ENCODE measurements at places on chromosomes 7 and 10. TPM values are rescaled to one million over a fixed set of nuclear protein-coding genes. Genes with fewer than 3 reads are reported as not detected.

Gene RBP3
- not detected for total RNA-seq

Gene CTTNBP2
- total RNA-seq = not detected

GRCh38 chr10:103145860-103146466 is 47.1 kb downstream of the NT5C2 start:
- peak; percentile 82 for DNase-seq

GRCh38 chr10:126227762-126228134 is 160.5 kb downstream of the ADAM12 start:
- peak; percentile 62 for DNase-seq

GRCh38 chr10:11073410-11073809 is 55.7 kb downstream of the CELF2 start:
- no peak for DNase-seq

- DNase-seq = no peak
These were observed 86.4 kb upstream of the TRIL start for GRCh38 chr7:29044554-29044953.

- DNase-seq = no peak
These were observed 6.4 kb downstream of the KCNMA1 start for GRCh38 chr10:77631241-77631640.

DNA sequence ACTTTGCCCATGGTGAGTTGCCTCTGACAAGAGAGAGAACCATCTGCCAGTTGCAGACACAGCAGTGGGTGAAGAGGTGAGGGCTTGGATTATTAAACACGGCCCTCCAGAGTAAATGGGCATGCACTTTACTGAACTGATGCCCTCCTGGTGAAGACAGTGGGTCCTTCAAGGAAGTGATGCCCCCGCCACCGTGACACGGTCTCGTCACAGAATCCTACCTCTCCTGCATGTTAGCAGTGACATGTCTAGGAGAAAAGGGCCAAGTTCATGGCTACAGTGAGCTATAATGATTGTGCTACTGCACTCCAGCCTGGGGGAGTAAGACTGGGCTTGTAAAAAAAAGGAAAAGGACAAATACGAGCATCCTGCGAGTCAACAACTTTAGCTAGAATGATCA is 2.4 kb downstream of the BNIP3 start:
- no peak for DNase-seq

- no peak for DNase-seq
These were observed 18.3 kb downstream of the CPED1 start for GRCh38 chr7:121006711-121007315.

- peak; percentile 52 for DNase-seq
These were observed 10.4 kb upstream of the LMBR1 start for GRCh38 chr7:156903232-156903909.

DNA sequence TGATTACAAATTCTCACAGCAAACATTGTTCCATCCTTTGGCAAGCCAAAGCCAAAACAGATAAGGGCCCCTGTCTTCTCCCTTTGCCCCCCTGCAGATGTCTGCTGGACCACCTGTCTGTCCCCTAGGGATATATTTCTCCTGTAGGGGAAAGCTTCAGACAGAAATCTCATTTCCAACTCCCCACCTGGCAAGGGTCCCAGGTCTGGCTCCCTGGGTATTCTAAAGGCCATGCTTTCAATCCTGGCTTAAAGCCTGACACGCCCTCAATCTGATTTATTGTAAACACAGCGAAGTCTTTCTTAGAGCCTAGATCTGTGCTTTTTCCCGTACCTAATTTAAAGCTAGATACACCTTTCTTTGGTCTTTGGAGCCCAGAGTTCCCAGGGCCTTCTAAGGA is 66.1 kb downstream of the KCNMA1 start:
- DNase-seq = no peak

- no peak for DNase-seq
These were observed 75.5 kb downstream of the COPG2 start for GRCh38 chr7:130593033-130593432.
